ENCODE measurements at places on chromosomes 6 and 20.

DNA sequence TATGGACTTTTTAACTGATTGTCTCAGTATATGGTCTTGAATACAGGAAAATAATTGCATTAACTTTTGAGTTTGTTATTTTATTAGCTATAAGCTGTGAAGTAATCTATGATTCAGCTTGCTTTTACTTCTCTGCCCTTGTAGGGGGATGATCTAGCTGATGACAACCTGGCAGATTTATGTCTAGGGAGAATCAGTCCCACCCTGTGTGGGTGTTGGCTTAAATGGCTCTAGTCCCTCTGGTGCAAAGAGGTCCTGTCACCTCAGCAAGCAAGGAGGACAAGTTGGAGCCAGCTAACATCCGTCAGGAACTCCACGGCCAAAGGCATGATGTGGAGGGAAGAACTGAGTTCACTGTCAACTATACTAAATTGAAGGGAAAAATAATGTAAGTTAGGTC lies 495.3 kb downstream of the BMP2 start:
- DNase-seq = no peak

- no peak for DNase-seq
Measured at GRCh38 chr6:11705483-11705882, 73.1 kb downstream of the ADTRP start.

DNA sequence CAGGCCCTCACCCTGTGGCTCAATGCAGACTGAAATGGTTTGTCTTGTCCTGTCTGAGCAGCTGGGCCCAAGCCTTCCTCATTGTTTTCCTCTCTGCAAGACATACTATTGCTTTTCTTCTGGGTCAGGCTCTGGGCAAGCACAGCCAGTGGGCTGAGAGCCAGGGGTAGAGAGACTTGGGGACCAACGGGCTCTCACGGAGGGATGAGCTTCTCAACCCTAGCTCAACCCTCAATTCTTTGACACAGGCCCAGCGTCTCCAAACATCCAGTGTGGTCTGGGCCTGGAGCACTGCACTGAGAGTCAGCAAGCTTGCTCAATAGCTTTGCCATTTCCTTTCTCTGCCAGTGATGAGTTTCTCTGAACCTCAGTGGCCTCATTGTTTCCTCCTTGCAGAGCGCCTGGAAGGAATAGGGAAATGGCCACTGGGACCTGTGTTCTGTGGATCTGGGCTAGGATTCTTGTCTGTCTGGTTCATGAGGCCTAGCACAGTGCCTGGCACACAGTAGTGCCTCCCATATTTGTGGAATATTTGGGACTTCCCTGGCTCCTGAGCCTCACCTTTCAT lies 9.3 kb downstream of the ANGPT4 start:
- DNase-seq = no peak

GRCh38 chr6:37169496-37170272 lies at the start of gene PIM1:
Gene PIM1, plus strand, starts transcription at chr6:37170152. Its CDS starts 424 bp downstream, at chr6:37170576.
- peak; percentile 97 for DNase-seq

GRCh38 chr6:143970456-143971218 lies 37.4 kb downstream of the PLAGL1 start:
- no peak for DNase-seq

GRCh38 chr20:6030453-6031080 lies 23.3 kb downstream of the LRRN4 start:
- DNase-seq = no peak

GRCh38 chr6:170190046-170190445 lies 100.8 kb downstream of the DLL1 start:
- no peak for DNase-seq

DNA sequence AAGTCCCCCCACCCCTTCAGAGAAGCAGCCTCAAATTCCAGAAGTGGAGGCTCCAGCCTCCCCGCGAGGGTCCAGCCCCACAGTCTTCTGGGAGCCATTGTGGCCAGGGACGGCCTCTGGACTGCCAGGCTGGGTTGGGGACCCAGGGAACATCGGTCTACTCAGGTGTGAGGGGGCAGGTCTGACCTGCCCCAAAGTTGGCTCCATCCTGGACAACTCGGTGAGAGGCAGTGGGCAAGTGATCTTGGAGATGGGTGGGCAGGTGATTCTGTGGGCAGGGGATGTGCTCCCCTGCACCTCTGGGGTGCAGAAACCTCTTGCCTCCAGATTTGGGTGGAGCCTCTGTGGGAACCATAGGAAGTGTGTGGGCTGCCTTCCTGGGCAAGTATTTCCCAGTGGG lies 12.2 kb upstream of the SLC22A7 start:
- DNase-seq = no peak

DNA sequence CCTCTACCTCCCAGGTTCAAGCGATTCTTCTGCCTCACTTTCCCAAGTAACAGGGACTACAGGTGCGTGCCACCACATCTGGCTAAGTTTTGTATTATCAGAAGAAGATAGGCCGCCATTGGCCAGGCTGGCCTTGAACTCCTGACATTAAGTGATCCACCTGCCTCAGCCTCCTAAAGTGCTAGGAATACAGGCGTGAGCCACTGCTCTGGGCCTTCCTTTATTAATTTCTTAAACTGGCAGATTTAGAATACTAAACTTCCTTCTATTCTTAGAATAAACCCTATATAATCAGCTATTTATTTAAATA lies 86.6 kb downstream of the HFE start:
- no peak for DNase-seq

DNA sequence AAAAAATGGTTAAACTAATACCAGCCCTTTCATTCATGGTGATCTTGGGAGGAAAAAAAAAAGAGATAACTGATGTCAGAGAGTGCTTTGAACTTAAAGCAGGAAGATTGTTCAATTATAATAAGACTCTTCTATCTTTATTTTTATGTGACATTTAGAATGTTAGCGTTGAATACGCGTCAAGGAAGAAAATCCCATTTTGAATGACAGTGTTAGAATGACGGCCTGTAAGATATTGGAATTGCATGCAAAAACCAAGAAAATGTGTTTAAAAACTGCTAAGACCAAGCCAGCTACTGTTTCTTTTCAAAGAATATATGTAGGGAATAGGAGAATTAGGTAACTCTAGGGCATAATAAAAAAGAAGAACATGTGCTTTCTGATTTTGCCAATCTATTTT lies 123.0 kb downstream of the CARMIL1 start:
- no peak for DNase-seq

GRCh38 chr20:37243937-37244571 lies 17.6 kb downstream of the GHRH start:
- no peak for DNase-seq

DNA sequence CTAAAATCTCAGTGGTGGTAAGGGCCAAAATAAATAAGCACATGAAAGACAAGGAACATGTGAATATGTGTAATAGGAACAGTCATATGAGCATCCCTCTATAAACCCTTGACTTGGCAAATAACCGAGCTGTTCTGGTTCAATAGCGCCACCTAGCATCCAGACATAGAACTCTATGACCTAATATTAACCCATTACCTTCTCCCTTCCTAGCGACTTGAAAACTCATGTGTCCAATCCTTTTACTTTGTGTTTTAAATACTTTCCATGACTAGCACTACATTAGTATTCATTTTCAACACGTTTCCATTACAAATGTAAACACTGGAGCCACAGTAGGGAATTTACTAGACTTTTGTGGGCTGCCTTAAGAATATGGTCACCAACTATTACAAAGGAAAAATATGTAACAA lies 279.7 kb downstream of the UST start:
- peak; percentile 70 for DNase-seq

DNA sequence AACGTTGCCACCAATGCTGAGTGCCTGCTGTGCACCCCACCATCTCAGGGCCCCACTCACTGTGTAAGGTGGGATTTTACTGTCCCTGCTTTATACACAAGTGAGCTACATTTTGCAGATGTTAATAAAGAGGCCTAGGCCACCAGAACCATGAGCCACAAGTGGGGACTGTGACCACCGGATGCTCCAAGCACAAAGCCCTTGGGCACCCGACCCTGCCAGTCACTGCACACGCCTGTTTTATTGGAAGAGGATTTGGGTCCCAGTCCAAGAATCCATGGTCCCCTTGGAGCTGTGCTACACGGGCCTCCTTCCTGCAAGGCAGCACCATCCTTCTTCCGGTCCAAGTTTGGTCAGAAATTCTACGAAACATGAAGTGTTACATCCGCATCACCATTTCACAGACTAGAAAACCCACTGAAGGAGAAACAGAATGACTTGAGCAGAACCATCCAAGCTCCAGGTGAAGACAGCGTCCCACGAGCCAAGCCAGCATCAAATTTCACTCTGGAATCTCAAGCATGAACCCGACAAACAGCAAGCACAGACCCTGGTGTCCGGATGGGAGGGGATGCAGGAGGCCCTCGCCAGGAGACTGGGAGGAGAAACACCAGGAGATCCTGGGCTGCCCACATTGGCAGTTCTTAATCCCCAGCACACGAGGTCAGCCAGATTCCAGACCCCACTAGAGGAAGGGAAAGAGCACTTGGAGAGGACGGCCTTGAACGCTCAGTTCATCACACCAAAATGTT lies 226.9 kb downstream of the DLL1 start:
- no peak for DNase-seq

DNA sequence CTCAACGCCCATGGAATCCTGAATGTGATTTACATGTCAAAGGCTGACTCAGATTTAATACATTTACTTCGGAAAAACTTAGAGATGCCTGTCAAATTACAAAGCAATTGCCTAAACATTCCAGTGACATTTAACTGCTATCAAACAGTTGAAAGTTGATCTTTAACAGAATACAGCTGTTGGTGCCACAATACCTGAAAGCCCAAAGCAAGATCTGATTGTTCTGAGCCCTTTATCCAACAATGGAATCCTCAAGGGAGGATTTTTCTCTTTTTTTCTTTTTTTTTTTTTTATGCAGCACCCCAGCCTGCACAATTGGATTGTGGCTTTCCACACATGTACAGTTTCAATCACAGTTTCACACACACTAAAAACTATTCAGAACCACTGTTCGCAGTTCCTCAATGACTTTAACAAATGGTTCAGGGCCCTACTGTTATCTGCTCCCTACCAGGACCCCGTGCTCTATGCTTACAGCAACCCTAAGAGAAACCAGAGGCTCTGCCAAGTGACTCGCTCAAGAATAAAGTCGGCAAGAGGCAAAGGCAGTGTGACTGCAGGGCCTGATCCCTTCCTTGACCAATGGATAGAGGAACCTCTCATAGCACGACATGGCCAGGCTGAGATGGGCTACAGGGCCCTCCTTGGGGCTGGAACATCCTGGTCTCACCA lies 33.3 kb downstream of the EPB41L2 start:
- no peak for DNase-seq

- DNase-seq = no peak
Measured at GRCh38 chr6:129895692-129896091, 34.6 kb upstream of the TMEM244 start.

DNA sequence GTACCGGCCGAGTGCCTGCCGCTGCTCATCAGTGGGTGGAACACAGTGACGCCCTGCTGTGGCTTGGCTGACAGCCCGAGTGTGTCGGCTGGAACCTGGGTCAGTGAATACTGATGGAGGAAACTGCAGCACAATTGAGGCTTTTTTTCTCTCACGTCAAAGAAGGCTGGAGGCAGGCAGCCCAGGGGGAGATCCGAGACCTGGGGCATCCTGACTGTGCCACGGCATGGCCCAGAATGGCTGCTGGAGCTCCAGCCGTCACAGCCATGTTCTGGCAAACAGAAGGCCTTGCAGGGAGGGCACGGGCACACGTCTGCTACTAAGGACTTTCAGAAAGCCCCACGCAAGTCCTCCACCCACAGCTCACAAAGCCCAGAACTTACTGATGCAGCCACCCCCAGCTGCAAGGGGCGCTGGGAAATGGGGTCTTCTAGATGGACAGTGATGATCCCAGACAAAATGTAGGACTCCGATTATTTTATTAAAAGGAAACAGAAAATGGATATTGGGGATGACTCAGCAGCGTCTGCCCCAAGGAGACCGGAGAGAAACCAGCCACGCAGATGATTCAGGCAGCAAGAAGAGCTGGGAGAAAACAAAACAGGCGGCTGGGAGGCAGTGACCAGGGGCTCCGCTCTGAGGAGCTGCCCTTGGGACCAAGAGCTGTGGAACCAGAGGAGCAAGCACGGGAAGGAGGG lies 140.0 kb downstream of the TAF4 start:
- DNase-seq = no peak

- no peak for DNase-seq
Measured at GRCh38 chr6:81762132-81762531, 9.7 kb upstream of the TENT5A start.

GRCh38 chr20:49115564-49115963 lies 69.5 kb downstream of the CSE1L start:
- DNase-seq = no peak

DNA sequence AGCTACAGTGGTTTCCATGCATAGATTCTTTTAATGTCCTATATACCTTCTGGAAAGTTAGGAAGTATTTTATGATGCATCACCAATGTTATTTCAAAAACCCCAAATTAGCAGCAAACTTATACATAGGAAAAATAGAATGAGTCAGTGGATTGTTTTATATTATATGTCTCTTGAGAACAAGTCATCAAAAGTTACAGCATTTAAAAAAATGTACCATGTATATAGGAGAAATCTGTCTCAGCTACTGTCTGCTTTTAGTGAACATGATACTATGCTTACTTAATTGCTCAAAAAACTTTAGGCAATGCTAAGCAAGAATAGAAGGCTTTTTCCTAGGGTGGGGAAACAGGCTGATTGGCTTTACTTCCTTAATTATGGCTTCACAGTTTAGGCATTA lies 365.3 kb downstream of the SAMD5 start:
- no peak for DNase-seq

- DNase-seq = peak; percentile 13
Measured at GRCh38 chr6:150573041-150573681, 26.5 kb upstream of the PLEKHG1 start.

DNA sequence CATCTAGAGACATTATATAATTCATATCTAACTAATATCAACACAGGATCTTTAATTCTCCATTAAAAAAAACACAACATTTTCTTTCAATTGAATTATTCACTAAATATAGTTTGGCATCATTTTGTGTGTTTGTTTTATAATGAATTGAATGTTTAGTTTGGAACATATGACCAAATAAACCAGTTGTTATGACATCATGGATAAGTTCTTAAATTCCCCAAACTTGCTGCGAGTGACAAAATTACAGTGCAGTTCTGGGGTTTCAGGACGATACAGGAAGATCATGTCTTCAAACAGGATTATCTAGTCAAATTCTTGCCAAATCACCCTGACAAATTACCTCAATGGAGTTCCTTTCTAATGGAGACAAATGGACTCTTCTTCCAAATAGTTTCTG lies 473.6 kb downstream of the EPM2A start:
- DNase-seq = no peak

- peak; percentile 26 for DNase-seq
Measured at GRCh38 chr20:35768731-35769664, 2.8 kb upstream of the PHF20 start.

DNA sequence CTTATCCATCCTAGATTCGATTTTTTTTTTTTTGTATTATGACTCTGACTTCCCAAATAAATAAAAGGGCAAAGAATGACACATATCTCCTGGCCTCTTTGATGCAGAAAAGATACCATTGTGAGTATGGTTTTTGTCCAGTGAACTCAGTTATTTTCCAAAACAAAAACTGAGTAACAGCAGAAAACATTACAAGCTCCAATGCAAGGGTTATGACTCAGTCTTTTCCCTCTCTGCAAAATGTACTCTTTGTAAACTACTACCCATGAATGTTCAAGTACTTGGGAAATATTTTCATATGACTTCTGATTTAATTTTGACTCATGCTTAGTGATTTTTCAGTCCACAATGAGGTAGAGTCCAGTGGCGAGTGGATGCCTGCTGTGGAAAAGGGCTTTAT lies 355.3 kb downstream of the RNF144B start:
- no peak for DNase-seq

GRCh38 chr6:18036781-18037180 lies 49.3 kb upstream of the KIF13A start:
- DNase-seq = no peak
